ENCODE measurements at places on chromosomes 4 and X.

DNA sequence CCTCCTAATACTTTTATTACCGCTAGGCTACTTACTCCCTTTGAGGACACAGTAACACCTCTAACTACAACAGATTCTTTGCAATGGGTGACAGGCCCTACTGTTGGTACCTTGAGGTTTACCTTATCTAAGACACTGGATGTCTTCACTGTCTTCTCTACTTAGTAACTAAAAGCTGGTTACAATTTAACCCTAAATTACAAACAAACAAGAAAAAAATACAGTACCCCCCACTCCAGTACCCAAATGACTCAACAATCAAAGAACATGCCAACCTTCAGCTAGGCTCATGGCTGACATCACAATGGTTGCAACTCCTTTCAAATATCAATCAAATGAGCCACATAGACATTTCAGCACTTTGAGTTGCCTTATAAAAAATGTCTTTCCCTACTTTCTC lies 198.0 kb downstream of the GUCY2F start:
- H3K27ac ChIP-seq = no peak overlapping the region
- H3K4me3 ChIP-seq = no peak overlapping the region
- no peaks in the 10 kb centered on the region for H3K36me3 ChIP-seq
- no peaks in the 10 kb centered on the region for H3K27me3 ChIP-seq
- DNase-seq = no peak

DNA sequence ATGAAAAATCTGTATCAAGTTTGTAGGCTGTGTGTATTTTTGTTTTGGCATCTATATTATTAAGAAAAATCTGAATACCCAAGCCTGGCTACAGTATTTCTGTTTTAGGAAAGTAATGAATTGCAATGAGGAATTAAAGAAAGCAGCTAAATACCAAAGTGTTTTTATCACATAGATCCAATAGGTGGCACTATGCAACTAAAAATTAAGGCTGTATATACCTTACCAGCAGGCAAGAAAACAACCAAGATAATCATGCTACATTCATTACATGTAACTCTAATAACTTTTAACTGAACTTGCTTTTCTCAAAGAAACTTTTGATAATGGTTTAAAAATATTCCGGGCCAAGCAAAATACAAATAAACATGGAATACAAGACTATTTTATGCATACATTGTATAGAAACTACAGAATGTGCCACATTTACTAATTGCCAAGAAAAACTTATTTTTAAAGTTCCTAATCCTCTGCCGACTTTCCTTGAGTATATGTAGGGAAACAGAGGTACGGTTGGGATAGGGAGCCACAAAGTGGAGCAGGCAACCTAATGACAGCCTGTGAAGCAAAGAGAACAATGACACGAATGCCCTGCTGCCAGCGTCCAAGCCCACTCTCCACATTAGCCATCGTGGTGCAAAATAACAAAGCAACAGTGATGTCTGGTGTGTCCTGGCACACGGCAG lies 63.7 kb downstream of the SEC24D start:
- no peak overlapping the region for H3K4me3 ChIP-seq
- no peak for DNase-seq
- H3K4me1 ChIP-seq = peaks cover 8% of the 10 kb centered on the region
- no peaks in the 10 kb centered on the region for H3K36me3 ChIP-seq
- H3K27ac ChIP-seq = no peak overlapping the region

DNA sequence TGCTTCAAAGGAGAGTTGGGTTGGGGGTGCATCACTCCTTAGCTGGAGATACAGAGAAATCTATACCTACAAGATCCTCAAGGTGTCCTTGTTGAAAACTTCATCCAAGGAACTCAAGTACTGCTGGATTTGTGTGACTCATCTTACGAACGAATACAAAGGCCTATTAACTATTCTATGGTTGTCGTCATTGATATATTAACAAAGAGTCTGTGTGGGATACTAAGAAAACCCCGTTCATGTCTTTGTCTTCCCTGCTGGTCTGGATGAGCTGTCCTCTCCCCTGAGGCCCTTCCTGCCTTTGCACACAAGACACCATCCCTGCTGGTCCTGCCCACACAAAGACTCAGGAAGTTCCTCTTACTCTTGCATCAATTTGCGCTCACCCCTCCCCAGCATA lies 54.9 kb upstream of the IRF2 start:
- peaks cover 5% of the 10 kb centered on the region for H3K4me1 ChIP-seq
- H3K4me3 ChIP-seq = no peak overlapping the region
- no peak overlapping the region for H3K27ac ChIP-seq
- DNase-seq = no peak
- no peaks in the 10 kb centered on the region for H3K36me3 ChIP-seq
- no peaks in the 10 kb centered on the region for H3K27me3 ChIP-seq

DNA sequence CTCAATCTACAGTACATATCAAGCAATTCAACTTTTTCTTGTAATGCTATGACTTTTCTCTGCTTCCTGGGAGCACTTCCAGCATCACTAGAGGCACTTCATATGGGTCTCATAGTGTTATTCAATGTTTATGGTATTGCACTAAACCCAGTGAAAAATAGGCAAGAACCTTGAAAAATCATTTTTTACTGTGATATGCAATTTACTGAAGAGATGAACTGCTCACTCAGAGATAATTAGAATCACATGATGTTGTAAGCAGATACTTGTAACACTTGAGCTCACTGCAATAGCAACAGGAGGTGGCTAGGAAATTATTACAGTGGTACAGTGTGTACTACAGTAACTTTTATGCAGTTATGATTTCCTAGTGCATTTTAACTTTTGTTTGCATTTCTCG lies 93.3 kb downstream of the RASGEF1B start:
- no peak overlapping the region for H3K27ac ChIP-seq
- H3K27me3 ChIP-seq = no peaks in the 10 kb centered on the region
- H3K36me3 ChIP-seq = no peaks in the 10 kb centered on the region
- H3K4me3 ChIP-seq = no peak overlapping the region
- no peaks in the 10 kb centered on the region for H3K4me1 ChIP-seq
